PC-3 (cell line): ENCODE measurements at places on chromosomes 2 and 18.

GRCh38 chr18:10241579-10241978 is 212.9 kb upstream of the APCDD1 start:
- DNase-seq: no peak

GRCh38 chr2:42925742-42926433 is 133.5 kb upstream of the HAAO start:
- DNase-seq: no peak

DNA sequence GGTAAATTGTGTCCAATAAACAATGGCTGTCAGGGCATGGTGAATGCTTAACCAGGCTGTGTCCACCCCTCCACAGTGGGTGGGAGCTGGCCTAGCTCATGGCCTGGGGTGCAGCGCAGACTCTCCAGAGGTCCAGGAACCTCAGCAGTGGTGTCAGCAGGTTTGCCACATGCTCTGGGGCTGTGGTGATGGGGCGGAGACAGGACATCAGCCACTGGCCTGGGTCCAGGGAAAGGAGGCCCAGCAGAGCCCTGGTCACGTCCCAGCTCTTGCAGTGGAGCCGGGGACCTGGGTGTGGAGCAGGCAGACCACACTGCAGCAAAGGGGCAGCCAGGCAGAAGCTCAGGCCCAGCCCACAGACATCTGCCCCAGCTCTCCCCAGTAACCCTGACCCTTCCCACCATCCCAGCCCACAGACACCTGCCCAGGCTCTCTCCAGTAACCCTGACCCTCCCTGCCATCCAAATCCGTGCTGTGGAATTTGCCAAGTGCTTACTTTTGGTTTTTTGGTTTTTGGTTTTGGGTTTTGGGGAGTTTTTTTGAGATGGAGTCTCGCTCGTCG is 13.8 kb upstream of the KIF1A start:
- DNase-seq: no peak

GRCh38 chr2:8628179-8628865 is 53.5 kb upstream of the ID2 start:
- peak; percentile 39 for DNase-seq

- no peak for DNase-seq
Observed at GRCh38 chr2:37180006-37180639, 8.3 kb downstream of the SULT6B1 start.

GRCh38 chr18:36469461-36469860 is 171.9 kb downstream of the FHOD3 start:
- DNase-seq: no peak

DNA sequence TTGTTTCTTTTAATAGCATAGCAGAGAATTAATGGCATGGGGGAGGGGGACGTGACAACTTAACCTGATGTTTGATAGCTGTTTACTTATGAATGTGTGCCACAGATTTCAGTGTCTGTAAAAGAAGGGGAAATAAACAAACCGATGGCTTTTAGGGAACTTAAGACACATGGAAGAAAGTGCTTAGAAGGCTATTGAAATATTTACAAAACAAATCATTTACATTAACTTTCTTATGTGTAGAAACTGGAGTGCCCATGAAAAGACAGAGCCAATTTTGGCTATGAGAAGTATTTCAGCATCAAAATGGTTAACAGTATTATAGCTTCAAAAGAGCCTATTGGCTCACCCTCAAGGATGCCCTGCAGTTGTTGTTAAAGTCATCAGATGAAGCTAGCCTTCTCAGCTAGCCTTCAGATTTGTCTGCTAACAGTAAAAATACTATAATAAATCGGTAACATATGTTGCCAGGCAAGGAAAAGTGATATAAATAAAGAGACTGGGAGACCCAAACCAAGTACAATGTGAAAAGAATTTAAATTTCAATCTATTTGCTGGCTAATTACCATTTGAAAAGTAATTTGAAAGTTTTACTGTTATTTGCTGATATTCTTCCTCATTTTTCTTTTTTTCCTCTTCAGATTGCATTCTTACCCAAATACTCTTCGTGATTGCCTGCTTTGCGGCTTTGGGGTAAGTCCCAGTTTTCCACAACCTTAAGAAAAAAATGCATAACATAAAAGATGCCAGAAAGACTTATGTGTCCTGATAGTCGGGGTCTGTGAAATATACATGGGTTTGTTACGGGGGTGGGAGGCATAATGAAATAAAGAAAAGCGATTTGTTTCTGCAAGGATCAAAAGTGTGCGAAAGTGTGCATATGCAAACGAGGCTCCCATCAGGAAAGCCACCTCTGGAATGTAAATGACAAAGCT is 256.4 kb downstream of the MEIS1 start:
- no peak for DNase-seq

DNA sequence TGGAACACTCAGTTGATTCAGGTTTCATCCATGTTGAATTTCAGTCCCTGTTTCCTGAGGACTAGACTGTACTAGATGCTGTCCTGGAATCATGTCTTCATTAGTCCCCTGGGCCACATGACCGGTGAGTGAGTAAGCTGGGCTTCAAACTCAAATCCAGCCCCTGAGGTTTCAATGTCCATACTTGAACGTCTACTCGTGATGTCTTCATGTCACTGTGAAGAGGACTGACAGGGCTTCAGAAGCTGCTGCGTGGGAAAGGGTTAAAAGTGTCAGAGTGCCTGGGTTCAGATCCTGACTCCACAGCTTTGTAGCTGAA is 101.2 kb downstream of the CDK15 start:
- DNase-seq: no peak

GRCh38 chr18:65750389-65751154 is at the start of gene CDH7:
Gene CDH7 (plus strand): TSS chr18:65751012. CDS start chr18:65762843, 11,831 bp downstream.
- DNase-seq: peak; percentile 60

DNA sequence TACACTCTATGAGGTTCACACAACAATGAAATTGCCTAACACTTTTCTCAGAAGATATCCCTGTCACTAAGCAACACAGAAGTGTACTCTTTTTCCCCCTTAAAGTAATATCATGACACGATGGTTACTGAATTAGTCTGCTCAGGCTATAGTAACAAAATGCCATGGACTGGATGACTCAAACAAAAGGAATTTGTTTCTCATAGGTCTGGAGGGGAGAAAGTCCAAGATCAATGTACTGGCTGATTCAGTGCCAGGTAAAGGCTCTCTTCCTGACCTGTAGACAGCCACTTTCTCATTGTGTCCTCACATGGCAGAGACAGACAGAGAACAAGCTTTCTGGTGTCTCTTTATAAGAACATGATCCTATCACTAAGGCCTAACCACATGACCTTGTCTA is 211.9 kb downstream of the RBM43 start:
- peak; percentile 54 for DNase-seq

DNA sequence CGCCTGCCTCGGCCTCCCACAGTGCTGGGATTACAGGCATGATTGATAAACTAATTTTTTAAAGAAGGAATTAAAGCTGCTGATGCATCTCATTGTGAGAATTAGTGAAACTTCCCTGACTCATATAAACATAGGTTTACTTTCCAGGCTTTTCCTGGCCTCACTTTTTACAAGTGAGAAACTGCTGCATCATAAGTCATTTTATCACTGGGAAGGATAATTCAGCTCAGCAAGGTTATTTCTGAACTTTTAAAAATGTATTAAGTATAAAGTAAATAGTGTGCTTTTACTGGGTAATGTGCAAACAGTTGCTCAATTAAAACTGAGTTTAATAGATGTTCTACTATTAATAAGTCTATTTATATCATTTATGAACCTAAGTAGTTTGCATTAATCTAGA is 1130.3 kb upstream of the CDH2 start:
- DNase-seq: peak; percentile 4

GRCh38 chr2:219803294-219803693 is 175.9 kb downstream of the SLC4A3 start:
- DNase-seq: peak; percentile 54

DNA sequence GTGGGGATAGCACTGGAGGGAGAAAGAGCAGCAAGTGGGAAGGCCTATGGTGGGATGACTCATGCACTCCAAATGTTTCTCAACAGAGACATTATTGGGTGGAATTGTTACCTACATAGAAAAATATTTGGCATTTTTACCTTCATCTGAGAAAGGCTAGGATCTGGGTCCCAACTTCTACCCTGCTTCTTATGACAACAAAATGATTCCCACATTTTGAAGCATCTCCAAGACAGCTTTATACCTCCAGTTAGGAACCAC is 908.9 kb upstream of the GYPC start:
- DNase-seq: no peak

- no peak for DNase-seq
Observed at GRCh38 chr2:142316049-142316448, 185.2 kb upstream of the LRP1B start.

- DNase-seq: peak; percentile 66
Observed at GRCh38 chr2:195533771-195534642, 123.0 kb upstream of the SLC39A10 start.

DNA sequence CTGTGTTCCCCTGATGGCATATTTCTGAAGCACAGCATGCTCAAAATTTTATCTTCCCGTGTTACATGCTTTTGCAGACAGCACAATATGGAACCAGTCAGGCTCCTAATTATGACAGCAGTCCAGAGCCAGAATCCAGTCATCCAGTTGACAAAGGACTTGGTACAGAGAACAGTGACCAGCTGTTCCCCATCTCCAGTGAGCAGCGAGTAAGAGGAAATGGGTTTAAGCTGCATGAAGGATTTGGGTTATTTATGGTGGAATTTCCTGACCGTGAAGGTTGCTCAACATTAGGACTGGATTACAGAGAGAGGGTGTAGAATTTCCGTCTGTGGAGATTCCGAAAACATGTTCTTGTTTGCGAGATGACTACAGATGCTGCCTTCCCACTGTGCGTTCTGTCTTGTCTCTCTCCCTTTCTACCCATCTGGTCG is 24.4 kb downstream of the SGPP2 start:
- DNase-seq: no peak

- DNase-seq: peak; percentile 41
Observed at GRCh38 chr2:168697668-168698121, 104.7 kb upstream of the NOSTRIN start.

GRCh38 chr2:140567734-140568133 is 1563.1 kb downstream of the LRP1B start:
- peak; percentile 45 for DNase-seq

DNA sequence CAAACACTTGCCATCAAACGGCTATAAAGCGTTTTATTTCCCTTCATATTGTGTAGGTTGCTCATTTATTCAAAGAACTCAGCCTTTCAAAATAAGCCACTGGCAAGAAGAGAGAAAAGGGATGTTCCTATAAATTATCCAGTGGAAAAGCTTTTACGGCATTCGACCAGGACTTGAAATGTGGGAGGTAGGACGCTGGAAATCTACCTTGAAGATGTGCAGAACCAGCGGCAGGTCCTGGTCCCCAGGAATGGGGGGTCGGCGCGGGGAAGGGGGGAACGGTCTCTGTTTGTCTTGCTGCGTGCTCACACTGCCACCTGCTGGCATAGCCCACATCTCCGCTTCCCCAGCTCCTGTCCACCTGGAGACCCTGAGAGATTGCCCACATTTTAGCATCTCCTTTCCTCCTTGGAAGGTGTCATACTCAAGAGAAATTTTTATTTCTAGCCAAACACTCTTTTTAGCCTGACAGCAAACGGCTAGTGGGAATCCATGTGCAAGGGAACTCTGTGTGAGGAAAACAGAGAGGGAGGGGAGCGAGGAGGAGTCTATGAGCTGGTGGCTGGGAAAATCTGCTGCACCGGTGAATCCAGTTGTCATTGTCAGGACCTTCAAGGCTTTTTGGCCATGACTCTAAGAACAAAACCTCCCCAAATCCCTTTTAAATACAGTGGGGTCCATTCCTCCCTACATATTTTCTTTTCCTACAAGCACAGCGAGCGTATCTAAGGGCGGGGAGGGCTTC is 349.0 kb upstream of the PKDCC start:
- peak; percentile 20 for DNase-seq
